Activated T-cell treated with anti-CD3 and anti-CD28 coated beads, Interleukin-2, amount 50 U/mL, for 72 hours (primary cell): ENCODE measurements at places on chromosomes 5 and 9. TPM values are rescaled to one million over a fixed set of nuclear protein-coding genes. Genes with fewer than 3 reads are reported as not detected.

GRCh38 chr5:76930083-76930482, 22.8 kb upstream of the CRHBP start:
- H3K4me1 ChIP-seq, result no peaks in the 10 kb centered on the region
- no peak overlapping the region for H3K4me3 ChIP-seq
- peaks cover 12% of the 10 kb centered on the region for H3K27me3 ChIP-seq
- H3K27ac ChIP-seq, result no peak overlapping the region

- DNase-seq, result no peak
- no peak overlapping the region for H3K4me3 ChIP-seq
Observed at GRCh38 chr5:67537439-67538148, 341.0 kb upstream of the CD180 start.

DNA sequence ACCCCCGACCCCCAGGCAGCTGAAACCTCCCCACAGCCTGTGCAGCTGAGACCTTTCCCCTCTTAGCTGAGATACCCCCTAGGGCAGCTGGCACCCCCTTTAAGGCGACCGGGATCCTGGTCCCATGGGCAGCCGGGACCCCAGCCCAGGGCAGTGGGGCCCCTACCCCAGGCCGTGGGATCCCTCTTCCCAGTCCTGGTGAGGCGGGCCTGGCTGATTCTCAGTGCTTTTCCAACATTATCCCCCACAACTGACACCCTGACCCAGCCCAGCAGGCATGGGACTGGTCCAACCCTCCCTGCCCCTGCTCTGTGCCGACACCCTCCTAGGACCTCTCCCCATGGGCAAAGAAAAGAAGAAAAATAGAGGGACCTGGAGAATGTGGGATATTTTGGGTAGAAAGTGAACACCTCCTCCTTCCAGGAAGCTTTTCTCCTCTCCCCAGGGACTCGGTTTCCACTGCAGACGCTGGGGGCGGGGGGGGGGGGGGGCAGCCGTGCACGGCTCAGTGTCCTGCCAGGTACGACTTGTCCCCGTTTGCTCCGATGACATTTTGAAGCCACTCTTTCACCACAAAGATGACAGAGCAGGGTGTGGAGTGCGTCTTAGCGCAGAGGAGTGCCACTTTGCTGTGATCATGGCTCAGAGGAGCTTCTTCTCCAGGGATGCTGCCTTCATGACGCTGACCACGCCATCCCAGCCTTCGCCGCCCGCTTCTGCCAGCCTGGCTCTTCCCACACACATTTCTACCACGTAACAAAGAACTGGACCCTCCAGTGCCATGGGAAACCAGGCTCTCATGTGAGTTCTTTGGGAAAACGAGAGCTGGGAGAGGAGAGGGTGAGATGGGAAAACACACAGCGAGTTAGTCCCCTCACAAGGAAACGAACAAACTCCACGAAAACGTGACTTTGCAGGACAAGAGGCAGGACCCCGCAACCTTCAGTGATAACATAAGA, 47.5 kb downstream of the MRPL36 start:
- H3K27ac ChIP-seq, result no peak overlapping the region
- H3K27me3 ChIP-seq, result no peaks in the 10 kb centered on the region
- no peaks in the 10 kb centered on the region for H3K36me3 ChIP-seq
- H3K4me1 ChIP-seq, result no peaks in the 10 kb centered on the region
- no peak overlapping the region for H3K4me3 ChIP-seq

DNA sequence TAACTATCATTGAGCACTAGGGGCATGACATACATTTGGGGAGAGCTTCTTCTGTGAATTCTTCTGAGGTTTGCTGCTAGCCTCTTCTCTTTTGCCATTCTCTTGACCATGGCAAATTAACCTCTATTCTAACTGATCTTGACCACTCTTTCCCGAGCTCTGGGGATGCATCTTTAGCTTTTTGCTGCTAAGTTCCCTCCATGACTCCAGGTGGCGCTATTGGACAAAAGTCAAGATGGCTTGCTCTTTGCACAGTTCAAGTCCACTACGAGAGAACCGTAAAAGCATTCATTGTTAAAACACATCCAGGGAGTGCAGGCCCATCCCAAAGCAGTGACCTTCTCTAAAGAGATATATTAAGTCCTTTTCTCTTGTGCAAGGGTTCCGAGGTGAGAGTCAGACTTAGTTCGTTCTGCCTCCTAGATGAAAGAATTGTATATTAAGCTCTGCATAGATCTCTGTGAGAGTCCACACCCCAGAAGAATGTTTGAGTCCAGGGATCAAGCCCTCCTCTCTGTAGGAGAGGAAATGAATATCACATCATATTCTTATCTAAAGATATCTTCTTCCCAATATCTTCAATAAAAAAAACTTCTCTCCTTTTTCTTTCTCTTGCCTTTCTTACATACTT, 1152.9 kb upstream of the CDH6 start:
- no peak overlapping the region for H3K4me3 ChIP-seq
- H3K36me3 ChIP-seq, result no peaks in the 10 kb centered on the region
- no peaks in the 10 kb centered on the region for H3K27me3 ChIP-seq
- no peaks in the 10 kb centered on the region for H3K4me1 ChIP-seq
- peak; percentile 2 for DNase-seq

DNA sequence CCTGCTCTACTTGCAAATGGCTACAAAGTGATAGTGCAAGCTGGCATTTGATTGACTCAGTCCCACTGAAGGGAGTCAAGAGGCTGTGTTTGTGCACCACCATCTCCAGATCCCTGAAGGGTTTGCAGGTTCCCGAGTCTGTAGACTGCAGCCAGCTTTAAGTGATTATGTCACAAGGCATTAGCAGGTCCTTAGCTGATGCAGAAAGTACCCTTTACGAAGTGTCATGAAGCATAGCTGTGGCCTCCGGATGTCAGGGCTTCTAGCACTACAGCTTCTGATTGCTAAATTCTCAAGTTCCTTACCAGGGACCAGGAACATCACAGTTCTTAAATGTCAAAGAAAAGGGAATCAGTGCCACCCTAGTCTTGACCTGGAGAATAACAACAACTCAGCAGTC, 311.3 kb upstream of the TRPC7 start:
- no peak for DNase-seq
- H3K27me3 ChIP-seq, result no peaks in the 10 kb centered on the region
- no peak overlapping the region for H3K27ac ChIP-seq
- no peaks in the 10 kb centered on the region for H3K4me1 ChIP-seq

GRCh38 chr9:134403682-134404301, 77.5 kb downstream of the RXRA start:
- peaks cover 4% of the 10 kb centered on the region for H3K36me3 ChIP-seq
- no peak overlapping the region for H3K27ac ChIP-seq
- peak overlapping the region; percentile 59 for H3K4me3 ChIP-seq
- peaks cover 7% of the 10 kb centered on the region for H3K27me3 ChIP-seq
- peaks cover 42% of the 10 kb centered on the region for H3K4me1 ChIP-seq

- DNase-seq, result no peak
- H3K4me3 ChIP-seq, result no peak overlapping the region
- H3K27me3 ChIP-seq, result no peaks in the 10 kb centered on the region
- no peak overlapping the region for H3K27ac ChIP-seq
Observed at GRCh38 chr5:30874241-30875034, 319.0 kb upstream of the CDH6 start.

- no peaks in the 10 kb centered on the region for H3K4me1 ChIP-seq
- no peak overlapping the region for H3K27ac ChIP-seq
- no peak for DNase-seq
- peaks cover 29% of the 10 kb centered on the region for H3K27me3 ChIP-seq
Observed at GRCh38 chr5:142609142-142609541, 76.7 kb downstream of the FGF1 start.

DNA sequence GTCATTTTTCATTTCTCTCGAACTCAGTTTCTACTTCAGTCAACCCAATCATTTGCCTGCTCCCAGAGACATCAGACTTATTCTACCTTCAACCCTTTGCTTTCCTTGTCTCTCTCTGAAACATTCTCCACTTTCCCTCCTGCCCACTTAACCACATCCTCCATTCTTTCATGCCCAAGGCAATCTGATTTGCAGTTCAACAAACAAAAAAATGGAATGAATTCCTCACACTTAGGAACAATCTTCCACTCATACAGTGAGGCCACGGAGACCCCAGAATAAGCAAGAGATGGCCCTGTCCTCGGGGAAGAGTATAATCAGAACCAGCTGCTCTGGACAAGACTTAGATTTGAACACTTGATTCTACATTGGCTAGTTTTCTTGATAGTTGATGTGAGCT, 180.5 kb downstream of the RFK start:
- peaks cover 7% of the 10 kb centered on the region for H3K4me1 ChIP-seq
- no peak overlapping the region for H3K4me3 ChIP-seq
- H3K36me3 ChIP-seq, result no peaks in the 10 kb centered on the region
- peaks cover 7% of the 10 kb centered on the region for H3K27me3 ChIP-seq
- H3K27ac ChIP-seq, result no peak overlapping the region

GRCh38 chr5:160171666-160172065, 52.4 kb upstream of the PWWP2A start:
- H3K27ac ChIP-seq, result no peak overlapping the region
- H3K4me1 ChIP-seq, result no peaks in the 10 kb centered on the region
- DNase-seq, result no peak
- H3K27me3 ChIP-seq, result peaks cover 18% of the 10 kb centered on the region
- no peaks in the 10 kb centered on the region for H3K36me3 ChIP-seq

DNA sequence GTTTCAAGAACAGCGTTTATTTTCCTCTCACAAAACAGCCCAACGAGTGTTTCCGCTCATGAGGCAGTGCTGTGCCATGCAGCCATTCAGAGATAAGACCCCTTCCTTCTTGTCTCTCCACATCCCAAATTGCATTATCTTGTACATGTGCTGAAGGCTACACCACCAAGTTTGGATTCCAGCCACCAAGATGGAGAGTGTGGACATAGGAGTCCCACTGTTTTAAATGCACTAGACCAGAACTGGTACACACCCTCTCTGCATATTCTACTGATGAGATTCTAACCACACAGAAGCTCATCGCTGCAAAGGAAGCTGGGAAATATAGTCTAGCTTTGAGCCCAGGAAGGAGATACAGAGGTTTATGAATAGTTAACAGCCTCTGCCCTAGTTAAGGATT, 509.4 kb downstream of the NFIB start:
- no peak overlapping the region for H3K4me3 ChIP-seq
- no peak overlapping the region for H3K27ac ChIP-seq
- no peaks in the 10 kb centered on the region for H3K36me3 ChIP-seq
- no peak for DNase-seq
- H3K4me1 ChIP-seq, result no peaks in the 10 kb centered on the region

DNA sequence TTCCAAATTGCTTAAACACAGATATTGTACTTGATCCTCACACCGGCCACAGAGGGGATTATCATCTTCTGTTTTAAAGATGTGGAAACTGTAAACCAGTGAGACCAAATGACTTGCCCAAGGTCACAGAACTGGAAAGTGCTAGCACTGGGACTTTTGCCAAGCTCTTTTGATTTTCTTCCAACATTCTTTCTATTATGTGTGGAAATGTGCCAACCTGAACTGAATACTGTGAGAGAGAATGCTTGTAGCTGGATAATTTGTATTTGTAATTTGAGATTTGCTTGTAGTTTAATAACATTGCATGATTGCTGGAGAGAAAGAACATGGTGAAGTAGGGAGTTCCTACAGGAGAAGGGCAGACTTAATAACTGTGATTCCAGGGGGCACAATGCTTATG, 977.9 kb upstream of the NUDT12 start:
- no peaks in the 10 kb centered on the region for H3K27me3 ChIP-seq
- DNase-seq, result no peak
- no peaks in the 10 kb centered on the region for H3K4me1 ChIP-seq

GRCh38 chr5:179113945-179114641, 53.9 kb downstream of the ZNF354C start:
- H3K27ac ChIP-seq, result no peak overlapping the region
- no peak for DNase-seq
- no peaks in the 10 kb centered on the region for H3K4me1 ChIP-seq
- H3K36me3 ChIP-seq, result peaks cover 5% of the 10 kb centered on the region
- H3K27me3 ChIP-seq, result no peaks in the 10 kb centered on the region

- no peak overlapping the region for H3K27ac ChIP-seq
- H3K4me1 ChIP-seq, result no peaks in the 10 kb centered on the region
- peaks cover 1% of the 10 kb centered on the region for H3K36me3 ChIP-seq
- DNase-seq, result no peak
Observed at GRCh38 chr5:54332720-54333119, 22.3 kb upstream of the ARL15 start.

GRCh38 chr5:372996-373709, 51.6 kb downstream of the AHRR start:
- peak overlapping the region; percentile 83 for H3K27ac ChIP-seq
- DNase-seq, result no peak
- H3K27me3 ChIP-seq, result no peaks in the 10 kb centered on the region
- H3K36me3 ChIP-seq, result peaks cover 4% of the 10 kb centered on the region
- H3K4me1 ChIP-seq, result peaks cover 86% of the 10 kb centered on the region

DNA sequence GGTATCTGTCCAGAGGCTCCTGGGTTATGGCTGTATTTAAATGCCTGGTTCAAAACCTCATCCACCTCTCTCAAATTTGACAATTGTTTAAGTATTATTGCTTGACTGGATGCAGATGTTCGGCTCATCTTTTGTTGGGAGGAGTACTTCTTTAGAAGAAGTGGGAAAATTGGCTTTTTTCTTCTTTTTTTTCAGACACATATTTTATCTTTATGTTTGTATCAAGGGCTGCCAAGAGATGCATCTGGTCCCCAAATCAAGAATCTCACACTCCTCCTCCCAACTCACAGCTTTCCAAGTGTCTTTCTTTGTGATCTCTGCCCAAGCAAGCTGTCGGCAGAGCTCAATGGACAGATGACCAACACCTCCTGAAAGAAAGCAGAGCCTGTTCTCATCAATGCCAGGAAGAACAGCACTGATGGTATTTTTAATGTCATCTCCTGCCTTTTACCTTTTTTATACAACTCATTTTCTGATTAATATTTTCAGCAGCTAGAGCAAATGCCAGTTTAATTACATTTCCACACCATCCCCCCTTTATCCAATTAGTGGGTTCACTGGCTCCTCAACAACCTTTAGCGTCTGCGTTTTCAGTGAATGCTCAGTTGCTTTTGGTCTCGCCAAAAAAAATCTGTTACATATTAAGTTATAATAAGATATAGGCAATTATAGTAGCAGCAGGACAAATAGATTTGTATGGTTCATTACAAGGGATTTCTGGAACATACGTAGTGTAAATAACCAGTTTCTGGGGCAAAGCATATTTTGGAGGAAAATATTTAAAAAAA, 110.3 kb upstream of the SLIT3 start:
- no peaks in the 10 kb centered on the region for H3K4me1 ChIP-seq
- no peaks in the 10 kb centered on the region for H3K36me3 ChIP-seq
- H3K27ac ChIP-seq, result no peak overlapping the region
- H3K27me3 ChIP-seq, result no peaks in the 10 kb centered on the region
- no peak overlapping the region for H3K4me3 ChIP-seq
- DNase-seq, result no peak

The FAM114A2 gene
- 33.7 TPM for total RNA-seq

The SLC6A7 gene
- not detected for total RNA-seq

The NUTM2G gene
- not detected for total RNA-seq
